ENCODE measurements at places on chromosomes 12 and 14. TPM values are rescaled to one million over a fixed set of nuclear protein-coding genes. Genes with fewer than 3 reads are reported as not detected.

The PTHLH gene
- 1.1 TPM for total RNA-seq

GRCh38 chr14:94548131-94548998 lies 12.9 kb upstream of the SERPINA4 start:
- no peak for DNase-seq
- no peak overlapping the region for H3K4me3 ChIP-seq
- no peaks in the 10 kb centered on the region for H3K4me1 ChIP-seq

DNA sequence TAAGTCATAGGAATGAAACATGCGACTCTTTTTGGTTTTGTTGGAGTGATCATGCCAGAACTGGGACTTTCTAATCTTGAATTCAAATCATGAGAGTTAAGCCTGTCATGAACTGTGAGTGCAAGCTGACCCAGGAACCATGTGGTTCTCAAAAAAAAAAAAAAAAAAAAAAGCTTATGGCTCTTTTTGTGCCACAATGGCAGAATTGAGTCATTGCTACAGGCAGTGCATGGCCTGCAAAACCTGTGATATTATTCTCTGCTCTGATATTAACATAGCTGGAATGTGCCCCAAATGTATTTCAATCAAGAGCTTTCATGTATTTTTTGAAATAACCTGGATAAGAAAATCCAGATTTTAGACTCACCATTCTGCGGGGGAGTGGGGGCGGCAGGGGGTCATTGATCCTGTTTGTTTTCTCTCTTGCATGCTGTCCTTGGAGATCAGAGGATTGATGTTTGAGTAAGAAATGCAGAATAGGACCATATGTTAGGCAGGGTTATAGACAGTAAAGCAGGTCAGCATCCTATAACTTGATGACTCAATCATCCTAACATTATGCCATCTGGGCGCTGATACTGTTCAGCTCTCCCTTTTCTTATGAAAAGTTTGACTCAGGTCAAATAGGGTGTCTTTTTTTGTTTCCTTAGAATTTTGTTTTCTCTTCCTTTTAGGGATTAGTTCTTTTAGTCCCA lies 797.4 kb downstream of the DIO2 start:
- no peak overlapping the region for H3K27ac ChIP-seq
- no peaks in the 10 kb centered on the region for H3K36me3 ChIP-seq
- no peak overlapping the region for H3K4me3 ChIP-seq
- DNase-seq = no peak
- peaks cover 9% of the 10 kb centered on the region for H3K4me1 ChIP-seq

DNA sequence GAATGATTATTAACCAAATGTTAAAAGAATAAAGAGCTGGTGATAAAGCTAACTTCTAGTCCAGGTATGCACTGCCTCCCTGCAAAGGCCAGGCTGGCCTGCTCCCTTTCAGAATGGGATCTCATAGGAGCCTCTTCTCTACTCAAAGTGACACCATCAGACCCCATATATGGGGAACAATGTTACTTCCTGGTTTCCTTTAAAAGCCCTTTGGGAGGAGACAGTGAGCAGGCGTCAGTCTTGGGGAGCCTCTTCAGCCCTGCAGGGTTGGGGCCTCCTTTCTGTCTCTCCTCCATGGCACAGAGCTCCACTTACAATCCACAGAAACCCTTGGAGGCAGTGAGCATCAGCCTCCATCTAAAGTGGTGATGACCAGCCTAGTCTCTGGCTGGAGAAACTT lies 17.3 kb upstream of the GPRC5A start:
- H3K36me3 ChIP-seq = no peaks in the 10 kb centered on the region
- H3K27ac ChIP-seq = peak overlapping the region; percentile 96
- no peak for DNase-seq
- H3K4me1 ChIP-seq = peaks cover 41% of the 10 kb centered on the region
- H3K4me3 ChIP-seq = no peak overlapping the region
- no peaks in the 10 kb centered on the region for H3K27me3 ChIP-seq
